ENCODE measurements at places on chromosomes 7 and 10. TPM values are rescaled to one million over a fixed set of nuclear protein-coding genes. Genes with fewer than 3 reads are reported as not detected.

THNSL1 gene
- total RNA-seq = 8.3 TPM

DNA sequence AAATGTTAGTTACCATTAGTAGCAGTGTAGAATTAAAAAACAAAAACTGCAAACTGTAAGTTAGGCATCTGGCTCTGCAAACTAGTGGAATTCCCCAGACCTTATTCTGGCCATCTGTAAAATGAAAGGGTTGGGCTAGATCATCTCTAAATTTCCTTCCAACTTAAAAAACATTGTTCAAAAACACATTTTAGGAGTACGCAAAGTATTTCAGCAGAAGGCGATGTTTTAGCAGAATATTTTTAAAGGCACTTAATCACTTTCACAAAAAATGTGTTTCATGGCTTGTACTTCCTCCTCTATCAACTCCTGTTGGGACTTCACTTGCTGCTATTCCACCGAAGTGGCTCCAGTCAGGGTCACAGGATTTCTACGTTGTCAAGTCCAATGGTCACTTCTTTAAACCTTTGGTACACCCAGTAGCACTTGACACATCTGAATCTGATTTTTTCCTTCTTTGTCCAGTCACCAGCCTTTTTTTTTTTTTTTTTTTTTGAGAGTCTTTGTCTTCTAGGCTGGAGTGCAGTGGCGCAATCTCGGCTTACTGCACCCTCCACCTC is 169.0 kb downstream of the AHR start:
- no peak for DNase-seq

- no peak for DNase-seq
Measured at GRCh38 chr7:27248911-27249723, 6.5 kb downstream of the EVX1 start.

EIF4H gene
- 329 TPM for total RNA-seq

DNA sequence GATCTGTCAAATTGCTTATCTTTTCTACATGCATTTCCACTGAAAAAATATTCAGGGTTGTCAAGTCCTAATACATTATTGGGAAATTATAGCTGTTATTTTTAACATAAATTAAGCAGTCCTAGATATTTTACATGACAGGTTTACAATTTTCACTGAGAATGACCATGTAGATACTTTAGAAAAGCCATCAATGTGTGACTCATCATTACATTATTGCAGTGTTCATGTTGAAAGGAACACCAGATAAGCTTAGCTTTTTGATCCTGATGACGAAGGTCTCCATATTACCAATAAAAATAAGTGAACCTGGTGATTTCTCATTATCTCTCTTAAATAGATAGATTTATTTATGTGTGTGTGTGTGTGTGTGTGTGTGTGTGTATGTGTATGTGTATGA is 529.5 kb upstream of the PCDH15 start:
- no peak for DNase-seq

DNA sequence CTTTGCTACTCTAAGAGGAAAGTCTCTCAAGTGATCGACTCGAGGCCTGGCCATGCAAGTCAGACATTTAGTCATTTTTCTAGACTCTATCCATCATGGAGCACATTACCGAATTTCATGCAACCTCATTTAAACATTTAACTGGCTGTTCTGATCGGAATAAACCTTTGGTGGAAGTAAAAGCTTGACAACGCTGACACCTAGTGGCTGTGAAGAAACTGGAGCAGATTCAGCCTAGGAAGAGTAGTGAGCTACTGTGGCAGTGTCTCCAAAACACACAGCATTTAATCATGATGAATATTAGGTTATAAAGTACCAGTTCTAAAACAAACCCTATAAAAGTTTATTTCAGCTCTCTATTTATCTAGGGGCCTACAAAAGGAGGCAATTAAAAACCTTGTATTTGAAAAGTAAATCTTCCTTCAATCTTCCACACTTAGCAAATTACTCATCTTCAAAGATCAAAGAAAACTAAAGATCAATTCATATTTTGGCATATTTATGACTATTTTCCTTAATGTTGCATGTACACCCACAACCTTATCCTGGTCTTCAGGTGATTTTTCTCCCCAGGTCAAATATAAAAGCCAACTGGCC is 175.0 kb downstream of the CTNNA3 start:
- DNase-seq = peak; percentile 52

GRCh38 chr7:53811555-53812079 is 730.6 kb upstream of the VSTM2A start:
- no peak for DNase-seq

CPA4 gene
- not detected for total RNA-seq

GRCh38 chr10:1315178-1315577 is 259.0 kb downstream of the WDR37 start:
- DNase-seq = no peak

DNA sequence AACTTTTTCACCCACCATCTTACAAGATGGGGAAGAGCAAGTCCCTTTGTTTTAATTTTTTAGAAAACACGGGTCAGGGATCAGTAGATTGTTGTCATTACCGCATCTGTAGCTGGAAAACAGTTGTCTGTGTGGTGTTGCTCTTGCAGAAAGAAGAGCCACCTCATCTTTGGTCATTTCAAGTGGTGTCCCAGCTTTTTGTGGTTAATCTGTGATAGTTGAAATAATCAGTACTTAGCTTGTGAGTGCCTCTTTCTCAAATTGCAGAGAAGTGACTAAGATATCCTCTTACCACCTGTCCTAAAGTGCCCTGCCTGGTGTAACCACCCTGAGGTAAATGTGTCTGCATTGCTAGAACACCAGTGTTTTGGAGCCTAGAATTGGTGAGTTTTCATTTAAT is 5.5 kb downstream of the PRPF18 start:
- DNase-seq = no peak

ARHGAP22 gene
- 0.41 TPM for total RNA-seq

DNA sequence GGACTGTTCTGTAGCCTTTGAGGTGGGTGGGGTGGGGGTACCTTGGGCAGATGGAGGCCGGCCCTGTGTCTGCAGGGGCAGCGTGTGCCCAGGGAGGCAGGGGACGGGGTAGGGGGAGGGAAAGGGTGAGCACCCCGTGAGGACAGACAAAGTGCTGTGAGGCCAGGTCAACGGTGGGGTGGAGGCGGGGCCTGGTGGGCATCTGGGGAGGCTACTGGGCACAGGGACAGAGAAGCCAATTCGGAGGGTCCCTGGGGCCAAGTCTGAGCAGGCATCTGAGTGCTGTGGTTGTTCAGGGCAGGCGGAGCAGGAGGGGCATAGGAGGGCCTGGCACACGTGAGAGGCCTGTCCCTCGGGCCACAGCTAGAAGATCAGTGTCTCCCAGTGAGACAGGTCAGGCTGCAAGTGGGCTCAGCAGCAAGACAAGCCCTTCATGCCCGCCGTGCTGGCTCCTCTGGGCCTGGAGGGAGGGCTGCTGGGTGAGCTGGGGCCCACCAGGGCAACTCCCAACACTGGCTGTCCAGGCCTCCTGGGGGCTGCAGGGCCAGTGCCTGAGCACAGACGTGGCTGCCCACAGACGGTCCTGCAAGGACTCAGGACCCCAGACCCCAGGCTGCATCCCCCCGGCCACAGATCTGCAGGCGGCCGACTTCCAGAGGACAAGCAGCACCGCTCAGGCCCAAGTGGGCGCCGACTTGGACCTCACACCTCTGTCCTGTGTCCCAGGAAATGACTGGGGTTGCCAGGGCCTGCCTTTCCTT is 26.4 kb upstream of the KNDC1 start:
- DNase-seq = no peak

DMBT1 gene
- total RNA-seq = not detected

DNA sequence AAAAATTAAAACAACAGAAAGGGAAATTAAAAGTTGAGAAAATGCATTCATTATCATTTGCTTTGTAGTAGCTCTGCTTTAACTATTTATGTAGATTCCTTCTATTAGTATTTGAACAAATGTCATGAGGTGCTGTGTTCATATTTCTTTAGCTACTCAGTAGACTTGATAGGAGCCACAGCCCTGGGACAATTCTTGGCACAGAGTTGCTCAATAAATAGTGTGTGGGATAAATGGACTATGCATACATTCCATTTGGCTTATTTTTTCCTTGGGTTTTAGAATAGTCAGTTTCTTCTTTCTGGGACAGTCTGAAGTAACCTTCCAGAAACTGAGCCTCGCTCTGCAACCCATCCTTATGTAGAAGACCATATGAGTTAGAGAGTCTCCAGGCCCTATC is 13.4 kb downstream of the RPP30 start:
- DNase-seq = no peak

- DNase-seq = no peak
Measured at GRCh38 chr7:43021431-43021830, 89.3 kb downstream of the MRPL32 start.

AKR1D1 gene
- not detected for total RNA-seq

DNA sequence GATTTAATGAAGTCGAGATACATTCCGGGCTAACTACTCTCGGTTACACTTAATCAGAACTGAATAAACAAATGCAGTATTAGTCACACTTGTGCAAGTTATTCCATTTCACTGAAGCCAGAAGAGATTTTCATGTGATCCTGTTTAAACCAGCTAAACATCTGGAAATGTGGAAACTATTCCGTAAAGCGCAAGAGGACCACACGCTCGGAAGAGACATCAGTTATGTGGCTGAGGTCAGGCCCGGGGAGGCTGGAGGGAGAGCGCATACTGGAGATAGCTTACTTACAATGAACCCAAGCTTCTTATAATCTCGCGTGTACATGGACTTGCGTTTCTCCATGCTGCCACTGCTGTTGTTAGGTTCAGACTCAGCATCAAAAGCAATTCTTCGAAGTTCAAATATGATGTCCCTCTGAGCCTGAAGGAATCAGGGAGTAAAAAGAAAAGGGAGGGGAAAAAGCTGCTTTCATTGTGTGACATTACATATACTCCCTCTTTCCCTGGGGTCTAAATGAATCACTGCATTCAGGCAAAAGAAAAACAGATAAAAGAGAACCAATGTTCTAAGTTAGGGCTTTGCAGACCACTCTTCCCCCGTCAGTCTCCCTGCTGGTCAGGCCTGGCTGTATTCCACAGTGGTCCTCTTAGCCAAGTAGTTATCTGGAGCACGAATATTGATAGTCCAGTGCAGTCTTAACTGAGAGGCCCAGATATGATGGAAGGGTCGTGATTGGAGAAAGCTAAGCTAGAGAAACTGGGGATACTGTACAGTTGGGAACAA is 237.4 kb downstream of the ELMO1 start:
- no peak for DNase-seq

TMEM139 gene
- 0.46 TPM for total RNA-seq

DNA sequence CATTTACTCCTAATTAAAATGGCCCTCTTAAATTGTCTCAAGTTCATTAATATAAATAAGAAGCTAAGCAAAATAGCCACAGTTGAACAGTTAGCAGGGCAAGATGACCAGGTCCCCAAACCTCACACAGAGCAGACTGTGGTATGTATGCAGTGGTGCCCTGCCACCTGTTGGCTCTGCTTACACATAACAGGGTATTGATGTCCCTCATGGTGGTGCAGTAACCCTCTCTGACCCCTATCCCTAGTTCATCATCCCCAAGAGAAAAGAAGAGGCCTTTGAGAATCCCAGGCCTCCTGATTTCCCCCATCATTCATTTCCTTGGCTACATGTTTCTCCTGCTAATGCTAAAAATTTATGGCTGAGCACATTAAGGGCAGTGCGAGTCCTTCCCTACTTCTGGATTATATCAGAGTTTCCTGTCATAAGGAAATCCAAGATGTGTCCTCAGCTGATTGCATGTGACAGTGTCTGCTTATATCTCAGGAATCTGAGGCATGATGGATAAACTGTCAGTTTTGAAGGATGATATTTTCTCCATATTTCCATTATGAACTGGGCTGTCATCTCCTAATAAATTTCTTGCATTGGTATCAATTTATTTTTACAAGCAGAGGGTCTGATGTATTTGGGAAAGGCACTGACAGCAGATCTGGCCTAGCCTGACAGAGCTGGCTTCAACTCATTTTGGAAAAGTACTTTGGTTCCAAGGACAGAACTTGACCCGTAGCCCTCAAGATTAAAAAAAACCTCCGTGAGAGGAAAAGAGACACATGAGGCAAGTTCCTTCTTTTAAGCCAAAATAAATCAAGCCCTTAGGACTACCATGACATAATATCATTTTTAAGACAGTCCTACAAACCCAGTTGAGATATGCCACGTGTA is 880.6 kb downstream of the LRMDA start:
- peak; percentile 12 for DNase-seq

GRCh38 chr10:19816411-19817230 is at the start of gene PLXDC2:
TSS of gene PLXDC2 (plus strand) at chr10:19816432.
- DNase-seq = no peak

Data from OCI-LY7 (cell line).